ENCODE measurements at places on chromosomes 4 and X. TPM values are rescaled to one million over a fixed set of nuclear protein-coding genes. Genes with fewer than 3 reads are reported as not detected.

DNA sequence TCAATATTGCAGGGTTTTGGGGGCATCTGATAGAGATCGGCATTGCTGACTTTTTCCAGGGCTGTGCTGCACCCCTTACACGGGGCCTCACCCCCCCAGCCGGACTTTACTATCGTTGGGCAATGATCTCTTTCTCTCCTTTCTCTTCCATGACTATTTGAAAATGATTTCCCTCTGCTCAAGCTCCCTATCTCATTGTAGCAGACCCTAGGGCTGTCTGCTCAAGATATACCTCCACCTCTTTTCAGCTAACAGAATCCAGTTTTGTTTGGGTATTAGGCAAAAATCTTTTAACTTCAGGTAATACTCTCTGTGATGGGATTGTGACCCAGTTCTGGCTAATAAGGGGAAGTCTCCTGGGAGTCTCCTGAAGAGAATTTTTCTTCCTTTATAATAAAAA, 43.5 kb upstream of the ATP6AP2 start:
- no peak for DNase-seq

- peak; percentile 44 for DNase-seq
These were observed 197.3 kb downstream of the OR13H1 start for GRCh38 chrX:131741103-131741581.

GRCh38 chr4:183624548-183624947, 34.4 kb downstream of the RWDD4 start:
- no peak for DNase-seq

DNA sequence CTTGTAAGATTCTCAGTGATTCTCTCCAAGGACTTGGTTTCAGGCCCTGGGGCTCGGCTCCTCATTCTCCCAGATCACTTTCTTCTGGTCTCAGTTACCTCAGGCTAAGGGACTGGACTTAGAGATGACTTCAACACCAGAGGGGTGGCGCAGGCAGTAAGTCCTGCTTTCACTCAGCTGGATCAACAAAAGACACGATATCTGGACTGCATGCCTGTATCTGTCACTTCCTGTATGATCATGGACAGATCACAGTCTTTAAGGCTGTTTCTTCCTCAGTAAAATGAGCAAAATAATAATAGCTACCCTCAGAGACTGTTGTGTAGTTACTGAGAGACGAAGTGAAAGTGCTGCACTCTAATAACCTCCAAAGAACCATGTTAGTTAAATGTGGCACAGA, 19.5 kb upstream of the CXCR3 start:
- DNase-seq = peak; percentile 23

The FMR1NB gene
- not detected for total RNA-seq

The FGF5 gene
- 2.1 TPM for total RNA-seq

Measured in astrocyte (in vitro differentiated cells and primary cell).